ENCODE measurements at places on chromosomes 3 and 15.

GRCh38 chr15:63010920-63011693 is 31.4 kb upstream of the TPM1 start:
- no peak for DNase-seq

GRCh38 chr3:127925384-127925783 is 10.4 kb downstream of the KBTBD12 start:
- DNase-seq, result no peak

- DNase-seq, result no peak
Measured at GRCh38 chr3:37702478-37703154, 159.1 kb upstream of the CTDSPL start.

DNA sequence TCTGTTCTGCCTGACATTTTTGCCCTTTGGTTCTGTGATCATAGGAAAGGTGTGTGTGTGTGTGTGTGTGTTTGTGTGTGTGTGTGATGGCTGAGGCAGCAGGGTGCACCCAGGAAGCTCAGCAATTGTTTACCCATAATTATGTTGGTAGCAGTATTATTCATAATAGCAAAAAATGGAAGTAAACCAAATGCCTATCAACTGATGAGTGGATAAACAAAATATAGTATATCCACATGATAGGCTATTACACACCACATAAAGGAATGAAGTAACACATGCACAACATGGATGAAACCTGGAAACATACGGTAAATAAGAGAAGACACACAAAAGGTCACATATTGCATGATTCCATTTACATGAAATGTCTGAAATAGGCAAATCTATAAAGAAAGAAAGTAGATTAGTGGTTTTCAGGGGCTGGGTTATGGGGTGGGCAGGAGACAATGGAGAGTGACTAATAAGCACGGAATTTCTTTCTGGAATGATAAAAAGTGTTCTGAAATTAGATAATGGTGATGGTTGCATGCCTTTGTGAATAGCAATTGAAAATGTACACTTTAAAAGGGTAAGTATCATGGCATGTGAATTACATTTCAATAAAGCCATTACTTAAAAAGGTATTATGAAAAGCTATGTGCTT is 167.2 kb downstream of the POLR2M start:
- no peak for DNase-seq

DNA sequence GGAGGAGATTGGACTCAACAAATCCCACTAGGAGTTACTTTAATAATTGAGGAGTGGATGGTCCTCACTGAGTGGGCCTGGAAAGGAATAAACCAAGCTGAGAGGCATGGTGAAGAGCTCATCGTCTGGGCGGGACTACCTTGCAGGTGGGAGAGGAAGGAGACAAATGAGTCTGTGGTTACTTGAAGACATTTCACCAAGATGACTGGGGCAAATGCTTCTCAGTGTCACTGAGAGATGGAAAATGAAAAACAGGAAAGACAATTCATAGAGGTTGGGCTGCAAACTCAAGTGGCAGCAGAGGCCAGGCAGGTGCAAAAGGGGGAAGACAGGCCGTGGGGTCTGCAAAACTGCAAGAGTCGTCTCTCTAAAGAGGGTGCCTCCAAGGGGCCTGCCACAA is 1.5 kb upstream of the ARHGAP31 start:
- DNase-seq, result no peak

GRCh38 chr3:152175528-152175889 is 93.2 kb upstream of the MBNL1 start:
- DNase-seq, result no peak

Measured in stimulated activated CD4-positive, alpha-beta T cell treated with anti-CD3 and anti-CD28 coated beads, TNF-alpha, amount 100 ng/mL, for 1 hour (primary cell).